Effector CD8-positive, alpha-beta T cell (primary cell): ENCODE measurements at places on chromosomes 3 and 15.

DNA sequence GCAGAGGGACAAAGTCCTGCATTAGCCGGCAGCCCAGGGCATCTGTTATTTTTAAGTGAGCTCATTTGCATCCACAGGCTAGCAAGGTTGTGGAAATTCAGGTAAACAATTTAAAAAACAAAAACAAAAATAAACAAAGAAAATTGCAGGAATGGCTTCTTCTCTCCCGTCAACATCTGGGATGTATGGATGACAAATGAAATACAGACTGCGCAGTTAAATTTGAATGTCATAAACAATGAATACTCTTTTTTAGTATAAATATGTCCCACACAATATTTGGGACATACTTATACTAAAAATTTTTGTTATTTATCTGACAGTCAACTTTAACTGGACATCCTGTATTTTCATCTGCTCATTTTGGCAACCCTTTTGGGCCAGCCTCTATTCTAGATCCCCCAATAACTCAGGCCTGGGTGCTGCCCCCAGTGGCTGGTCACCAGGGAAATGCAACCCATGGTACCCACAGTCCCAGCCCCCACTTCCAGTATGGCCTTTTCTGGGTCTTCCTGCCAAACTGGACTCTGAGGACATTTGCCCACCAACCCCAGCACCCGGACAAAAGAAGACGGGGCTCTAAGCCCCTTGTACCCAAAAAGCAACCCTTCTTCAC, 12.7 kb downstream of the GRM2 start:
- DNase-seq: no peak

DNA sequence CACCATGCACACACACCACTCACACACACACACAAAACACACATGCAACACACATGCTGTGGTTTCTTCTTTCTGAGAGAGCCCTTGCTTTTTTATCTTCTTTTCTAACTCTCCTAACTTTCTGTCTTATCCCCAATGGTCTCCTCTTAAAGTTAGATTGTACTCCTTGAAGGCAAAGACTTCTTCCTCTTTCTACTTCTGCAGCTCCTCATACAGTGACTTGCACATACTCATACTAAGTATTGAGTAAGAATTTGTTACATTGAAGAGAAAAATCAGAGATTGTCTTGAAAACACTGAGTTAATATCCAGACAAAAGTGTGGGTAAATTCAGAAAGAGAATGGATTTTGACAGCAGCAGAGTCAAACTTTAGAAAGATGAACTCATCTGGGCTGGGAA, 64.4 kb downstream of the GTPBP8 start:
- no peak for DNase-seq

GRCh38 chr3:180401226-180401625, 200.7 kb upstream of the TTC14 start:
- DNase-seq: no peak

DNA sequence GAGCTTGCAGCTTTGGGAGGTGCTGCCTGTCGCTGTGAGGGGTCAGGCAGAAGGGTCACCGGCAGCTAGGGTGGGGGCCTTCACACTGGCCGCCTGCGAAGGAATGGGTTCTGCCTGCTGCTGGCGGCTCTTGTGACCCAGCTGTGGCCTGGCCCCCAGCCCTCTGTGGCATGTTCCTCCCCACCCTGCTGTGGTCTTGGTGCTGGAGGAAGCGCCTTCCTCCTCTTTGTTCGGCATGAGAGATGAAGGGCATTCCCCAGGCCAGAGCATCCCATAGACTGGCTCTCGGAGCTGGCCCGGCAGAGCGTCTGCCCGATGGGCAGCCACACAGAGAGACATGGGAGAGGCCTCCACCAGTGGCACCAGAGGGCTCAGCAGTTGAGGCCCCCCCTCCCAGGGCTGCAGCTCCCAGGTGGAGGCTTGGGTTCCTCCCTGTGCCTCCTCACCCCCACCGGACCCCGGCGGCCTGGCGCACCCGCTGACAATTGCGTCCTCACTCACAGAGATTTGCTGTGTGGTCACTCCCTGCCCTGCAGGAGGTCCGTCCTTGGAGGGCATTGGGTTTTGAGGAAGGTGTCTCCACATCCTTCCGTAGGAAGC, 162.2 kb downstream of the NSMCE3 start:
- DNase-seq: no peak

DNA sequence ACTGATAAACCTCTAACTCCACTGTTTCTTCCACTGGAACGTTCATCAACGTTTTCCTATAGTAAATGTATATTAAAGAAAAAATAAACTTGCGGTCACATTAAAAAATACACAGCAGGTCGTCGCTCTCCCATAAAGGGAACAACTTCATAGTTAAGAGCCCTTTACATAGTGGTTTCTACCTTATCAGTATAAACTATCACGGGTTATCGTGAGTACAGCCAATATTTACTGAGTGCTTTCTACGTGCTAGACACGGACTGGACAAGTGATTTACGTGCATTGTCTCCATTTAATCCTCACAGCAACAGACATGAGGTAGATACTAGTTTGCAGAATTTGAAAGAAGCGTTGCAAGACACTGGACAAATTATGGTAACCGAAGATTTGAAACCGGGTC, 964 bp upstream of the TASOR start:
- DNase-seq: no peak

- DNase-seq: no peak
These were observed 18.4 kb downstream of the UMPS start for GRCh38 chr3:124748560-124749198.

DNA sequence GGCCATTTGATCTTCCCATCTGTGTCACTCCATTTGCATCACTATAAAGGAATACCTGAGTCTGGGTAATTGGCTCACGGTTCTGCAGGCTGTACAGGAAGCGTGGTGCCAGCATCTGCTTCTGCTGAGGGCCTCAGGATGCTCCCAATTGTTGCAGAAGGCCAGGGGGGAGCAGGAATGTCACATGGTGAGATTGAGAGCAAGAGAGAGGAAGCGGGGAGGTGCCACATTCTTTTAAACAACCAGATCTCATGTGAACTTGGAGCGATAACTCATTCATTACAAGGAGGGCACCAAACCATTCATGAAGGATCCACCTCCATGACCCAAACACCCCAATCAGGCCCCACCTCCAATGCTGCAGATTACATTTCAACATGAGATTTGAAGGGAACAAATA, 13.1 kb upstream of the RAB7A start:
- DNase-seq: no peak

DNA sequence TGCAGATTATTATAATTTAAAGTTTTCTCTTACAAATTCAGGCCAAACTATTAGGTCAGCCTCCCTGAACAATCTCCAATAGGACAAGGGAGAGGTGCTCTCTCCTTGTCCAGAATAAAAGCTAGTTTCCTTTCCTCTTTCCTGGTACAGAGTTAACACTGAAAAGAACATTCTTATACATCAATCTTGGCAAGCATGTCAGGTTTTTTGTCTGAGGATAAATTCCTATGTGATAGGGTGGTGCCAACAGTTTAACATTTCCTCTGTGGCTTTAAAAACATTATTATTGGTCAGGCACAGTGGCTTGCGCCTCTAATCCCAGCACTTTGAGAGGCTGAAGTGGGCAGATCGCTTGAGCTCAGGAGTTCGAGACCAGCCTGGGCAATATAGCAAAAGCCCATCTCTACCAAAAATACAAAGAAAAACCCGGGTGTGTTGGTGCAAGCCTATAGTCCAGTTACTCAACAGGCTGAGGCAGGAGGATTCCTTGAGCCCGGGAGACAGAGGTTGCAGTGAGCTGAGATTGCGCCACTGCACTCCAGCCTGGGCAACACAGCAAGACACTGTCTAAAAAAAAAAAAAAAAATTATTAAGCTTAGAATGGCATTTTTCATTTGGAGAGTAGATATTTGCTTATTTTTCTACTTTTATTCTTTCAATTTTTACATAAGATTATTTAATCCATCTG, 13.7 kb upstream of the ULK4 start:
- DNase-seq: no peak

GRCh38 chr3:33111581-33111980, 2.2 kb upstream of the CRTAP start:
- DNase-seq: no peak

DNA sequence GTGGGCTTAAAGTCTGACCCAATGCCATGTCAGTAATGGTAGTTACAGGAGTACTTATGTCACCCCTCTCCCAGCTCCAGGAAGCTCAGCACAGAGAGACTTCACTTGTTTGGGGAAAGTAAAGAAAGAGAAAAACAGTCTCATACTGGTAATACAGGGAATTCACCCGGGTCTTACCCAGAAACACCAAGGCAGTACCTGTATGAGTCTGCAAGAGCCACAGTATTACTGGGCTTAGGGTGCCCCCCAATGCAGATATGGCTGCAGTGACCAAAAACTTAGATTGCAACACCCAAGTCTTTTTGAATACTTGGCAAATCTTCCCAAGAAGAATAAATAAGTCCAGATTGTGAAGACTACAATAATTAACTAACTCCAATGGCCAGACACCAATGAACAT, 622.1 kb downstream of the IGSF11 start:
- no peak for DNase-seq

DNA sequence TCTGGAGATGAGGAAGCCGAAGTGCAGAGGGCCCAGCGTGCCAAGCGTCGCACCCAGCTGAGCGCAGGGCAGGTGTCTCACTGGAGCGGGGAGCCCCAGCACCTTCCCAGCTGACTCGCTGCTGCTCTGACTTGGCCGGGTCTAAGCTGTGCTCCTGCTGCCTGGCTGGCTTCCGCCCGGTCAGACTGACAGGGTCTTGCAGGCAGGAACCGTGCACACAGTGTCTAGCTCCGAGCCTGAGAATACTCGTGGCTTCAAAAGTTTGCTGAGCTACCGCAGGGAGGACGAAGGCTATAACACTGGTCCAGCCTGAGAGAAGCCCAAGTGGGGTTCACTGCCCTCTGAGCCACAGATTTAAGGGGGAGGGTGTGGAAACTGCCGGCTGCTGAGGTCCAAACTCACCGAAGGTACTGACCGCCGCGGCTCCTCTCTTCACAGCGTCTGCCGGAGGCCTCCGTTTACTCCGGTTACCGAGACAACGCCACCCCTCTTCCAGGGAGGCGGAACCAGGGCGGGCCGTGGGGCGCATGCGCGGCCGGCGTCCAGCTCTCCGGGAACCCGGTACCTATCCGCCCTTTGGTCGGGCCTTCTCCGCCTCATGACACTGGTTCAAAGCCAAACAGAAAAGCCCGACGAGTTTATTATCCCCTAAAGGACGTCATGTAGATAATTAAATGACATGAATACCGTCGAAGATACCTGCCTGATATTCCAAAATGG, at the start of gene CFAP44:
Gene CFAP44, minus strand, starts transcription at position 443 of the 720 bp plus-strand sequence. CDS start 7,829 bp downstream, outside the sequence.
- peak; percentile 26 for DNase-seq

DNA sequence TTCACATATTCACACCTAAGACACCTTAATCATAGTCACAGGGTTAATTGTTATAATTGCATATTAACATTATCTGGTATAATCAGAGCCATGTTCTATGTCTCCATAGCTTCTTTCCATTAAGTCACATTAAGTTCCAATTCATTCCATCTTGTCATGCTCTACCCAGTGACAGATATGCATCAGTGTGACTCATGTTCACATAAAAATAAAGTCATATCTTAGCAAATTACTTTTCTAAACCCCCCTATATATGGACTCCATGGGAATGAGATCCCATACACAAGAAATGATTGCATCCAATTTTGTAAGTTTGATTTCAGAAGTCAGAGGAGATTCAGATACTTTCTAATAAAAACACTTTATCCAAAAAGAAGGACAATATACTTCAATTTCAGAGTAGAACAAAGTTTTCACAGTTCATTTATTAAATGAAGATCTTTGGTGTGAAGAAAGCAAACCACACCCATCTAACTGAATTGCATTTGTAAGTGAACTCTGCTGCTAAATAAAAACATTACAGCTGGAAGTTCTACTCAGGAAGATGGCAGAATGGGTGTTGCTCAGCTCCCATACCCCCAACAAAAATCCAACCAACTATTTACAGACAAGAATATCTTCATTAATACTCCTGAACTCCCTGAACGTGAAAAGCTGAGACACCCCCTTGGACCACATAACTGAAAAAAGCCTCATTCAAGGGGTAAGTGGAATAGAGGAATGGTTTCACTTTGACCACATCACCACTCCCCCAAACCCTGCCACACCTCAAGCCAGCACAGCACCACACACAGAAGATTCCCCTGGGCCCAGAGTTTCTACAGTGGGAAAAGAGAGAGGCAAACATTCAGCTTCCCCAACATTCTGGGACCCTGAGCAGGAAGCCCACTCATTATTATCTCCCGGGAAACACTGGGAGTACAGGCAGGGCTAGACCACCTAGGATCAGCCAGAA, 27.6 kb downstream of the THBS1 start:
- no peak for DNase-seq

DNA sequence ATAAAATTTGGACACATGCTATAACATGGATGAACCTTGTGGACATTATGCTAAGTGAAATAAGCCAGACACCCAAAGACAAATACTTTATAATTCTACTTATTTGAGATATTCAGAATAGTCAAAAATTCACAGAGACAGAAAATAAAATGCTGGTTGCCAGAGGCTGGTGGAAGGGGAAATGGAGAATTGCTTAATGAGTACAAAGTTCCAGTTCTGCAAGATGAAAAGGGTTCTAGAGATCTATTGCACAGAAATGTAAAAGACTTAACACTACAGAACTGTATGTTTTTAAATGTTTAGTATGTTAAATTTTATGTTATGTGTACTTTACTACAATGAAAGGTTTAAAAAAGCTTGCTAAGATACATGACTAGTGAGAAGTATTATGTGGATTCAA, 344.8 kb downstream of the CNTN3 start:
- DNase-seq: no peak

GRCh38 chr15:30042556-30042955, 40.2 kb upstream of the GOLGA8J start:
- DNase-seq: no peak

GRCh38 chr3:29775340-29775739, 494.5 kb downstream of the RBMS3 start:
- DNase-seq: no peak

GRCh38 chr3:17442332-17443049, 299.9 kb downstream of the TBC1D5 start:
- DNase-seq: no peak

DNA sequence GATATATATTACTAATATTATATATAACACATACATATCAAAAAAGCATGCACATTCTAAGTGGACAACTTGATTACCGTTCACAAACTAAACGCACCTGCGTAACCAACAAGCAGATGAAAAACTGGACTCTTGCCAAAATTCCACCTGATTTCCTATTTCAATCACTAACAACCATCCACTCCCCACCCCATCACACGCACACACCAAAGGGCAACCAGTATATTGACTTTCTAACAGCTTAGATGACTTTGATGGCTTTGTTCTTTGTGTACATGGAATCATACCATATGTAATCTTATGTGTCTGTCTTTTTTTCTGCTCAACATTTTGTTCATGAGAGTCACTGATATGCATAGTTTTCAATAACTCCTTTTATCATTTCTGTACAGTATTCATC, 496.8 kb upstream of the ARRDC4 start:
- no peak for DNase-seq

DNA sequence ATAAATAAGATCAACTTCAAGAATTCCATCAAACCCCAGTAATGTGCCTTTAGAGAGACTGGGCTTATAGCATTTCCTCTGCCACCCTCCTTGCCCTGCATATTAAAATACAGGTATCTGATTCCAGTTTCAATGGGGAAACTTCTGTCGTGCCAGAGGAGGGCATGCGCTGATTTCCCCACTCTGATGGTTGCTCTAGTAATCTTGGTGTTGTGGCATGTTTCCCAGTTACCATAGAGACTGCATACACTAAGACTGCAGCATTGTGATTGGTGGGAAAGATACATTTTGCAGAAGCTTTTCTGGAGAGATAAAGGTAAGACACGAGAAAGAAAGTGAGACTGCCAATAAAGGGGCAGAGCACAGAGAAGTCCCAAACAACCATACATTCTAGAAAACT, 225.6 kb downstream of the TIGIT start:
- no peak for DNase-seq

GRCh38 chr3:88189361-88189810, 39.6 kb downstream of the C3orf38 start:
- DNase-seq: no peak

GRCh38 chr3:98029083-98029482, 6.0 kb downstream of the GABRR3 start:
- DNase-seq: no peak
